ENCODE measurements at places on chromosomes 16 and 17.

DNA sequence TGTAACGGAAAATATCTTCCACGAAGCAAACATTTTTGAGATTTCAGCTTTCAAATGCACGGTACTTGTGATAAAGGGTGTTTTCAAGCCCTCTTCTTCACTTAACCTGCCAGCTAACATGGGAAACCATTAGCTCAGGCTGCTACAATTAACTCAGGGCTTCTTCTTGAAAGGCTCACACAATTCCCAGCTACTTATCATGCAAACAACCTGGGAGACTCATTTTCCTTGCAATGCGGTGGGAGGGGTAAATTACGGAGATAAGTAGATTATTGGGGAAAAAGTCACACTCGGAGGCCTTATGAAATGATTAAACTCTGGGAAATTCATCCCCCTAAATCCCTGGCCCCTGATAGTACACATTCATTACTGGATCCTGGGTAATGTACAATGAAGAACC, 266.4 kb downstream of the STX8 start:
- DNase-seq = no peak

DNA sequence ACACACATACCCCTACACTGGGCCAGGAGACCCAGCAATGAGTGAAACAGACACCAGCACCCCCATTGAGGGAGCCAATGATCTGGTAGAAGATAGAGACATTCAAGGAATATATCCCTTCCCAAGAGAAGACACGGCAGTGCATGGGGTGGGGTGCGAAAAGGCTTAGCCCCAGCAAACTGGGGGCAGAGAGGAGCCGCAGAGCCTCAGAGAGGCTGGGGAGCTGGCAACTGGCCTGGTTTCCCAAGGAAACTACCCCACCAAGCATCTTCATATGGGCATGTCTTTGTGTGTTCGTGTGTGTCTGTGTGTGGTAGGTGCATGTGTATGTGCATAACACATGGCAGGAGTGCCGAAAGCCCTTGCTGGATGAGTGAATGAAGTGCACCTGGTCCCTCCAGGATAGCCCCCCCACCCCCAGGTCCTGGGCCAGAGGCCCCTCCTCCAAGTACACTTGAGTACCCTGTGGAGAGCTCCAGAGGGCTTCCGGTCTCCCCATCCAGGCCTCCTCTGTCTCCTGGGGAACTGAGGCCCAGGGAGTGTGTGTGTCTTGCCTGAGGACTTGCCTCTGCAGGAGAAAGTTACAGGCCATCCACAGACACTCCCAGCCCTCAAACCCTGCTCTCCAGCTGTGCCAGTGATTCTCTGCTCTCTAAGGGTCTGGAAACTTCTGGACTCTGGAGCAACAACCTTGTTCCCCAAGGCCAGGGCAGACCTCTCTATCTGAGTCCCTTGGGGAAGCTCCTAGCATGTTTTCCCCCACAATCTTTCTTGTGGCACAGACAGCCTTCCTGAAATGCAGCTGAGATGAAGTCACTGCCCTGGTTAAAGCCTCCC, 15.9 kb downstream of the TBX2 start:
- no peak for DNase-seq

- peak; percentile 72 for DNase-seq
Measured at GRCh38 chr17:78970834-78971755, 8.6 kb downstream of the LGALS3BP start.

GRCh38 chr16:82328881-82329469, 159.0 kb upstream of the MPHOSPH6 start:
- DNase-seq = peak; percentile 8

GRCh38 chr16:68658341-68658973, 13.3 kb downstream of the CDH3 start:
- no peak for DNase-seq
